GM12878 (cell line): ENCODE measurements at places on chromosomes 12 and 14. TPM values are rescaled to one million over a fixed set of nuclear protein-coding genes. Genes with fewer than 3 reads are reported as not detected.

DNA sequence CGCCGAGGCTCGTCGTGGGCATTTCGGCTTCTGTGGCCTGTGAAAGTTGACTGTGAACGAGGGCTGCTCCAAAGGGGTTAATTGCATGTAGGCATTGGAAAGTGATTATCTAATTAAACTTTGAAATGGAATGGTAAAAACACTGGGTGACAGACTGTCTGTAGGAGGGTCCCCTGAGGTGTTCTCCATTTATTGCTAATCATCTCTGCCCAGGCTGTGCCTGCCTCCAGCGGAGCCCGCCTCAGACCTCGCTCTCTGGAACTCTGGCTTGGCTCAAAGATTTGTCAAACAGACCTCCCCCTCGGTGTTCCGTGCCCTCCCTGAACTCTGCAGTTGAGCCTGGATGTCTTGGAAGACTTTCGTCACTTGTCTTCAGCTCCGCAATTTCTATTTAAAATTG, 50.2 kb upstream of the VRK1 start:
- no peak for DNase-seq

Gene KRT74
- not detected in 2 replicates for total RNA-seq

Gene TAS2R42
- total RNA-seq, result not detected in 2 replicates

DNA sequence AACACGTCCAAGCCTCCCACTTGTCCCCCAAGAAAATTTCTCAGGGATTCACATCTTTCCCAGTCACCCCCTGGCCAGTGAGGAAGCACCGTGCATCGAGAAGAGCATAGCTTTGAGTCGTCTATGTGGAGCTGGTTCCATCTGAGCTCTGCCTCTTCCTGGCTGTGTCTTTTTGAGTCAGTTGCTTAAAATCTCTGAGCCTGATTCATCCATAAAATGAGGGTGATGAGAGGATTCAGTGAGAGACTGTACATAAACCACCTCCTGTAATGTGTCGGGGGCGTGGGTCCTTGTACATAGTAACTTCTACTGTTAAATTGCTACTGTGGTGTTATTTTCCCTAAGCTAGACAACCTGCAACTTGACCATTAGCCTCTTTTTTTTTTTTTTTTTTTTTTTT, 13.8 kb downstream of the CD9 start:
- DNase-seq, result no peak

GRCh38 chr12:4445156-4446101, at the start of gene FGF6:
TSS of gene FGF6 (minus strand) at chr12:4445815. CDS start at chr12:4445570, 245 bp downstream.
- DNase-seq, result no peak

DNA sequence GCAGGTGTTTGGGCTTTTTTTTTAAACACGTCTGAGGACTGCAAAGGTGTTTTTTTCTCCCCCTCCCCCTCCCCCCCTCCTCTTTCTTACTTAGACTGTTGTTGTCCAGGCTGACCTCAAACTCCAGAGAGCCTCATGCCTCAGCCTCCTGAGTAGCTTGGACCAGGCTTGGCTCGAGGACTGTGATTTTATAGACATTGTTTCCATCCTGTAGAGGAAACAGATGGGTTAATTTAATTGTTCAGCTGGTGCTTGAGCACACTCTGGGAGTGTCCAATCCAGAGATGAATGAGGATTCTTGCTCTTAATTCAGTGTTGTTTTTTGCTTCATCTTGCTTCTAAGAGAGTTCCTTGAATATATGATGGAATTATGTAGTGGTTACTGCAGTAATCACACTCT, 42.1 kb downstream of the RASSF3 start:
- DNase-seq, result no peak

Gene AKAP5
- total RNA-seq, result 3.7 and 4.0 TPM in 2 replicates

DNA sequence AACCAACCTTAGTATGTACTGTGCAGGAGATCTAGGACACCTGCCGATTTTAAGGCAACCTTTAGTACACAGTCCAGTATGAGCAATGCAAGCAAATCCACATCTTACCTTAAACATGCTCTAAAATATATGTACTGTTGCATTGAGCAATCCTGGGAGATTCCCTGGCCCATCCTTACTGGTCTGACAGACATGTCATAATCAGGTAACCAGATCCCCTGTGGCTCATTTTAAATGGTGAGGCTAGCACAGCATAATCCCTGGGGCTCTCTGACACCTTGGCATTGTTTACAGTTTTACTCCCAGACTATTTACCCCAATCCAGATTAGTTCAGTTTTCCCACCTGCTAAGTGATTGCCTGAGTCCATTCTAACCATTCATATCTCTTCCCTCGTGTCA, 15.1 kb downstream of the BMAL2 start:
- DNase-seq, result no peak

DNA sequence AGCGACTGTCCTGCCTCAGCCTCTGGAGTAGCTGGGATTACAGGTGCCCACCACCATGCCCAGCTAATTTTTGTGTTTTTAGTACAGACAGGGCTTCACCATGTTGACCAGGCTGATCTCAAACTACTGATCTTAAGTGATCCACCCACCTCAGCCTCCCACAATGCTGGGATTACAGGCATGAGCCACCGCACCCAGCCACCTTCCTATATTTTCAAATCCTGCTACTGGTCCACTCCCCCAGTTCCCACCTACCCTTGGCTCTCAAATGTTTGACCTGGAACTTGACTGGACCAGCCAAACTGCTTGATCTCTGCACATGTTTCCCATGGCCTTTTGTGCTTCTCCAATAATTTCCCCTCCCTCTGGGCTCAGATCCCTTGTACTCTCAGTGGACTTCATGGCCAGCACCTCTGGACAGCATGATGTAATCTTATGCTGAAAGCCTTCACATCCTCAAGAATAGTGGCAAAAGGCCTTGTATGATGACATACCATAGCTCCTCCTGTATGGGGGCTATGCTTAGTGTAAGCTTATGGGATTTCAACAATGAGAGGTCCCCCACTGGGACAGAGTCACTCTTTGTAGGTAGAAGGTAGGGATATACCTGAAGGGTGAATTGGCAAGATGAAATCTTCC, 2.5 kb upstream of the CCDC184 start:
- no peak for DNase-seq

DNA sequence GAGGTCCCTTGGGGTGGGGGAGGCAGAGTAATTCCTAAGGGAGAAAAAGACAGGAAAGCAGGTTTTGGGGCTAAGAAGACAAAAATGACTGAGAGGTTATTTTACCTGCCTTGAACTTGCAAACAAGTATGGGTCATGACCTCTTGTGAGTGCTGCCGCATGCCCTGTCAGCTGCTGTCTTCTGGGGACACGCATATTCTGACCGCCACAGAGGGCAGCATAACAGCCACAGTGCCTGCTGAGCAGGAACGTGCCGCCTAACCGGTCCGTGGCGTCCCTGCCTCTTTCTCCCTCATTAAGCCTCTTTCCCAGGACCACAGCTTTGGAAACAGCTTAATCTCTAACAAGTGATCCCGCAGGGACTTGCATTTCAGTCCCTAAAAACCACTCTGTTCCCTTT, 51.3 kb upstream of the KCNA1 start:
- DNase-seq, result no peak
